ENCODE measurements at places on chromosomes 11 and 22.
A peak's percentile ranks its signal among the peaks of the same experiment; 100 is the strongest.

DNA sequence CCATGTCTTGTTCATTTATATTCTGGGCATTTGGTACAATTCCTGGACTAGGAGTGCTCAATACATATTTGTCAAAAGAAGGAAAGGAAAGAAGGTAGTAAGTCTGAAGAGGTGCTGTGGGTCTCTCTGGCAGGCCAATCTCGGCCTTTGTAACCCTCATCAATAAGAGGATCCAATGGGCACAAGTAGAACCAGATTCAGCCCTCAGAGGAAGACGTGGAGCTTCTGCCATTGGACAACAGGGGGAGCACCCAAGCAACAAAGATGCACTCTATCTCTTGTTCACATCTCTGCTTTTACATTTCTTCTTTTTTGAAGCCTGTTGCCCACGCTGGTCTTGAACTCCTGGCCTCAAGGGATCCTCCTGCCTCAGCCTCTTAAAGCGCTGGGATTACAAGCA, 2.2 kb upstream of the VPS11 start:
- peak; percentile 53 for DNase-seq

DNA sequence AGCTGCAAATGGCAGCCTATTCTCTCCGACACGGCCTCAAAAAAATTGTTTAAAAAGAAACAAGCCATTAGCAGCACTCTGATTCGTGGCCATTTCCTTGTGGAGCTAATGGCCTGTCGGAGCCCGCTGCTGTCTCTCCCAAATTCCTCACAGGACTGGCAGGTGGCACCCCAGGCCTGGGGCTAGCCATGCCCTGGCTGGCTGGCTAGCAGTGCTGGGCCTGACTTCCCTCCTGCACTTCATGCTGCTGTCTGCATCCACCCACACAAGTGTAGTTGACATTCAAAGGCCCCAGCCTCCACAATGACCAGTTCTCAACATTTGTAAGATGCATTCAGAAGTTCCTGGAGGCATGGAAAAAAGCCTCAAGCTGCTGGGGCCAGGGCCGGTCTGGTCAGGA, 61.5 kb downstream of the SMCO4 start:
- no peak for DNase-seq

DNA sequence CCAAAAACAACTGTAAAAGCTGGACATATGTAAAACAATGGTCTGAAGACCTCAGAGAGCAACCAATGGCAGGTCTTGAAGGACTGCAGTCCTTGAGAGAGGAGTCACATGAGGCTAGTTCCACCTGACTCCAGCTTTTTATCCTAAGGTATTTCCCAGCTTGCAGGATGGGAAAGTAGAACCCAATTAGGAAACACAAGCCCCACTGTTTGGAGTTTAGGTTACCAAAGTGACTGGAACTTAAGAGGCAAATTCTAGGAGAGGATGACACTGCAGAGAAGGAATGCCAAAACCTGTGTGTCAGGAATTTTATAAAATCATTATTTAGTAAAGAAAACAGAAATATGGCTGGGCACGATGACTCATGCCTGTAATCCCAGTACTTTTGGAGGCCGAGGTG, 18.4 kb downstream of the OR2AT4 start:
- DNase-seq, result peak; percentile 48

GRCh38 chr11:72808331-72808798, 5.8 kb upstream of the ATG16L2 start:
- peak; percentile 45 for DNase-seq

- DNase-seq, result peak; percentile 34
These were observed 429 bp downstream of the VEGFB start for GRCh38 chr11:64234647-64235379.

DNA sequence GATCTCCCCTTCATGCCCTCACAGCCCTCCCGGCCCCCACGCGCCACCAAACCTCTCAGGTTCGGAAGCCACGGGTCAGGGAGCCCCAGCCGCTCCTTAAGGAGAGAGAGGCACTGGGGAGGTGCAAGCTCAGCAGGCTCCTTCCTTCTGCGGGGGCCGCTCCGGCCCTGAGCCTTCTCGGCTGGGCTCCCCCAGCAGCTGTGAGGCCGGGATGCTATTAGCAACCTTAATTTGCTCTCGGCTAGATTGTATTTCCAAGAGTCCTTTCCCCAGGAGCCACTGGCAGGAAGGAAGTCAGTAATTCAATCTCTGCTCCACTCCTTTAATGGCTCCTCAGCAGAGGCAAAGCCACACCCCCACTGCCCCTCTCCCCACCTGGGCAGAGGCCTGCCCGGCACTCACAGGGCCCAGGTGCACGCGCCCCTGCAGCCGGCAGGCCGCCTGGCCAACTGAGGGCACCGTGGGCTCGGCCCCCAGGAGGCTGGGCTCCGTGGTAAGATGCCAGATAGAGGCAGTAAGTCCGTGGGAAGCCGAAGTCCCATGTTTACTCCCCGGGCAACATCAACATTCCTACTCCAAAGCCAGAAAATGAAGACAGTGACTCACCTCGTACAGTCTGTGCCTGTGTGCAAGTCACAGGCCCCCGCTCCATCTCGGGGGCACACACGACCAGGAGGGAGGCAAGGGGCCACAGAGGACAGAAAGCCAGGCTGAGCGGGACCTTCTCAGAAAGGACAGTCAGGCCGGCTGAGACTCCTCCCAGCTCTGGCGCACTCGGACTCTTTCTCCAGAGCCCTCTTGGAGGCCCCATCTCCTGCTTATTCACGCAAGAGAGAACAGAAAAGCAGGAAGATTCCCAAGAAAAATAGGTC, 5.2 kb downstream of the IGSF9B start:
- DNase-seq, result peak; percentile 42

GRCh38 chr11:33869481-33870422, 22.1 kb downstream of the LMO2 start:
- DNase-seq, result peak; percentile 27

- DNase-seq, result no peak
These were observed 308.9 kb downstream of the NXPE2 start for GRCh38 chr11:114987186-114987760.

GRCh38 chr22:35973388-35973787, 55.2 kb downstream of the RBFOX2 start:
- no peak for DNase-seq

DNA sequence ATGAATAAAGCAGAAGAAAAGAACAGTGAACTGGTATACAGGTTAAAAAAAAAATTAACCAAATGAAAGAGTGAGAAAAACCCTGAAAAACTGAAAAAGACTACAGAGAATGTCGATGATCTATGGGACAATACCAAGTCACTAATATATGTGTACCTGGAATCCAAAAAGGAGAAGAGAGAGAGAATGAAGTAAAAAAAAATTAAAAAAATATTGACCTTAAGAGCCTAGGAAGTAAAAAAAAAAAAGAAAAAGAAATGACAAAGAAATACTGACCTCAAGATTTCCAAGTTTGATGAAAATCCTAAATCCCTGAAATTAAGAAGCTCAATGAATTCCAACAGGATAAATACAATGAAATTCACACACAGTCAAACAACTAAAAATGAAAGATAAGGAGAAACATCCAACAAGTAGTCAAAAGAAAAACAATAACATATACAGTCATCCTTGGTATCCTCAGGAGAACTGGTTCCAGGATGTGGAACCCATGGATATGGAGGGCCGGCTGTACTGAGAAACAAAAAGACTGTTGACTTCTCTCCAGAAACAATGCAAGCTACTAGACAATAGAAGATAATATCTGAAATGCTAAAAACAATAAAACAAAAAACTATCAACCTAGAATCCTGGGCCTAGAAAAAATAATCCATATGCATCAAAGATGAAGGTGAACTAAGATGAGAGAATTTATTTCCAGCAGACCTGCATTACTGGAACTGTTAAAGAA, 33.5 kb upstream of the SERPIND1 start:
- DNase-seq, result peak; percentile 3

DNA sequence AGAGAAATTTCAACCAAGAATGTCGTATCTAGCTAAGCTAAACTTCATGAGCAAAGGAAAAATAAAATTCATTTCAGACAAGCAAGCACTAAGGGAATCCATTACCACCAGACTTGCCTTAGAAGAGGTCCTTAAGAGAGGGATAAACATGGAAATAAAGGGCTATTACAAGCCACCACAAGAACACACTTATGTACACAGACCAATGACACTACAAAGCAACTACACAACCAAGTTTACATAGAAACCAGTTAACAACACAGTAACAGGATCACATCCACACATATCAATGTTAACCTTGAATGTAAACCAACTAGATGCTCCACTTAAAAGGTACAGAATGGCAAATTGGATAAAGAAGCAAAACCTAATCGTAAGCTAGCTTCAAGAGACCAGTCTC, 38.0 kb downstream of the TMEM123 start:
- DNase-seq, result no peak

DNA sequence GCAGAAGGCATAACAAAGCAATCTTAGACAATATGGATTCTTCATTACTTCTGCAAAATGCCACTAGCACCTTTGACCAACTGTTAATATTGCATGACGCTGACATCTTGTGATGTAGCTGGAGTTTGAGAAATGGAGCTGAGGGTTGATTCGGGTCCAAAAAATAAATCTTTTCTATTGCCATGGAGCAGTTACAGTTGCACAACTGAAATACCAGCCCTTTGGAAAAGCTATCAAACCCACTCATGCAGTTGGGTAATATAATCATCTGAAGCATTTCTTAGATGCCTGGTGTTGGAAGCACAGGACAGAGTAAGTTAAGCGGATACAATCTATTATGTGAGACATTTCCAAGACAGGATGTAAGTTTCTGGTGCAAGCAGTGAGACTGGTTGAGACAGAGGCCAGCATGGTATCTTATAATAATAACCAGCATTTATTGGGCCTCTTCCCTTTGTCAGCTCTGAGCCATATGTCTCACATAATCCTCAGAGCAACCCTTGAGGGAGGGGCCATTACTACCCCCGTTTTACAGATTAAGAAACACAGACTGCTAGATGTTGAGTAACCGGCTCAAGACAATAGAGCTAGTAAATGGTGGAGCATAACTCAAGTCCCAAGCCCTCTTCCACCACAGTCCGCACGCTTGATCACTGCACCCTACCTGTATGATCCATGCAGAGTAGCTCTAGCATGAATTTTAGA, 74.9 kb upstream of the CAPRIN1 start:
- DNase-seq, result peak; percentile 39

DNA sequence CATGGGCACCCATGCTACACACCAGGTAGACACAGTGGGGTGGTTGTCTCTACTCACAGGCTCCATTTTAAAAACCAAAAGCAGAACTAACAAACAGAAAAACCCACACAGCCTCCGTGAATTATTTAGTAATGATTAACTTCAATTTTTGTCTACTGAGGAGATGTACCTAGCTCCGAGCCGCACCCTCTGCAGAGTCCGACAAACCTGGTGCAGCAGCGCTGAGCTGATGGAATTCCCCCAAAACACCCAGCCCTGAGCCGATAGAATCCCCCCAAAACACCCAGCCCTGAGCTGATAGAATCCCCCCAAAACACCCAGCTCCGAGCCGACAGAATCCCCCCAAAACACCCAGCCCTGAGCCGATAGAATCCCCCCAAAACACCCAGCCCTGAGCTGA, 927.0 kb downstream of the BRD1 start:
- DNase-seq, result no peak

- peak; percentile 25 for DNase-seq
These were observed 914 bp downstream of the INPPL1 start for GRCh38 chr11:72225411-72225951.

GRCh38 chr11:71452199-71453036, 585 bp upstream of the NADSYN1 start:
- DNase-seq, result peak; percentile 11

DNA sequence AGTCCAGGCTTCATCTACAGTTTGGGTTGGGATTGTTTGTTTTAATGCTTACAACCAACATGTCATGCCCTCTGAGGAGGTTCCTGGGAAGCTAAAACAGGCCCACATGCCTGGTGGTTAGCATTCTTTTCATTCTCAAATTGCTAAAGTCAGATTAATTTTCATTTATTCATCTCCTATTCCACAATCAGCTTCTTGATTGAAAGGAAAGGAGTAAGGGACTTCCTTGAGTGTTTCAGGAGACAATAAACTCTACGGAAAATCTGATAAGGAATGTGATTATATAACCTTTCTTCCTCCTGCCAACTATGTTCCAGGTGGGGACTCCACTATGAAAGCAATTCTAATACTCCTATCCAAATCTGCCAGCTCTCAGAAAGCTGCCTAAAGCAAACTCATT, 30.8 kb downstream of the MRTFA start:
- DNase-seq, result peak; percentile 81

DNA sequence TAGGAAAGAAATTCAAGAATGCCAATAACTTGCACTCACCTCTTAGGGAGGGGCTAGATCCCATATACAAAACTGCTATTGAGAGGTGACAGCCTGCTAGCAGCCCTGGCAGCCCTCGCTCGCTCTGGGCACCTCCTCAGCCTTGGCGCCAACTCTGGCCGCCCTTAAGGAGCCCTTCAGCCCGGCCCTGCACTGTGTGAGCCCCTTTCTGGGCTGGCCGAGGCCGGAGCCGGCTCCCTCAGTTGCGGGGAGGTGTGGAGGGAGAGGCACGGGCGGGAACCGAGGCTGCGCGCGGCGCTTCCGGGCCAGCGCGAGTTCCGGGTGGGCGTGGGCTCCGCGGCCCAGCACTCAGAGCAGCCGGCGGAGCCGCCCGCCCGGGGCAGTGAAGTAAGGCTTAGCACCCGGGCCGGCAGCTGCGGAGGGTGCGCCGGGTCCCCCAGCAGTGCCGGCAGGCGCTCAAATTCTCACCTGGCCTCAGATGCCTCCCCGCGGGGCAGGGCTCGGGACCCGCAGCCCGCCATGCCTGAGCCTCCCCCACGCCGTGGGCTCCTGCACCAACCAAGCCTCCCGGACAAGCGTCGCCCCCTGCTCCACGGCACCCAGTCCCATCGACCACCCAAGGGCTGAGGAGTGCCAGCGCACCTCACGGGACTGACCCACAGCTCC, 329.9 kb downstream of the FAM181B start:
- no peak for DNase-seq

DNA sequence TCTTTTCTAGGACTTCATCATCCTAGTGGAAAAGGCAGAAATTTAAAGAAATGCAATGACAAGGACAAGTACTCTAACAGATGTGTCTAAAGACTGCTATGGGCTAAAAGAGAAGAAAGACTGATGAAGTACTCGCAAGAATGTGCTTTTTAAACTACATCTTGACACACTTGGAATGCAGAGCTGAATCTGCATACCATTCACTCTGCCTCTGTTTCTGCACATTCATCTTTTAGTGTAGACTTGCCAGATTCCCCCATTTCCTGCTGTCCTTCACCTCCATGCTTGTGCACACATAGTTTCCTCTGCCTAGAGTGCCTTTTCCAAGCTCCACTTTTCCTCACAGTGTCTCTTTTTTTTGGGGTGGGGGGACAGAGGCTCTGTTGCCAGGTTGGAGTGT, 239.0 kb upstream of the CCDC179 start:
- DNase-seq, result no peak

DNA sequence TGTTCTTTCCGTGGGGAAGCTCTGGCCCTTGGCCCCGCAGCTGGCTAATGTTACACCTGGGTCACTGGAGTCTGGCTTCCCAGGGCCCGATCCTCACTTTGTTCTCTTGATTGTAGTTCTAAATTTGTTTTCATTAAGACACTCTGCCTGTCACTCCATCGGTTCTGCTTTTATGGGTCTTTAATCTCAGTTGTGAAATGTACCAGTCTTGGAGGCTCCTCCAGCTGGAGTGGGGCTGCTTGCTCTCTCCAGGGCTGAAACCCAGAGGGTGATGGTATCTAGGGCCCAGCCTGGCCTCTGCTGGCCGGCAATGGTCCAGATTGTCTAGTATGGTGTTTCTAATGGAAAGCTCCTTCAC, 352.9 kb downstream of the TENM4 start:
- DNase-seq, result peak; percentile 53

GRCh38 chr11:102599642-102600261, 25.4 kb downstream of the MMP20 start:
- peak; percentile 93 for DNase-seq
